ENCODE measurements at places on chromosomes 5 and 9. TPM values are rescaled to one million over a fixed set of nuclear protein-coding genes. Genes with fewer than 3 reads are reported as not detected.
A peak's percentile ranks its signal among the peaks of the same experiment; 100 is the strongest.

Gene CCDC69
- 81.6 TPM for polyA plus RNA-seq

Gene PTGER4
- 119 TPM for polyA plus RNA-seq

Gene TIMD4
- not detected for polyA plus RNA-seq

Gene FRRS1L
- polyA plus RNA-seq = not detected

Gene ACTBL2
- not detected for polyA plus RNA-seq

Gene CTSV
- polyA plus RNA-seq = not detected

Gene DOCK2
- 140 TPM for polyA plus RNA-seq

Gene CXCL14
- 0.12 TPM for polyA plus RNA-seq

Gene ANKRD55
- polyA plus RNA-seq = 0.20 TPM

- no peaks in the 10 kb centered on the region for H3K4me1 ChIP-seq
- no peaks in the 10 kb centered on the region for H3K36me3 ChIP-seq
- no peaks in the 10 kb centered on the region for H3K27me3 ChIP-seq
- no peak overlapping the region for H3K27ac ChIP-seq
- no peak overlapping the region for H3K4me3 ChIP-seq
- DNase-seq = no peak
Measured at GRCh38 chr9:30015073-30015472, 2369.4 kb upstream of the ACO1 start.

DNA sequence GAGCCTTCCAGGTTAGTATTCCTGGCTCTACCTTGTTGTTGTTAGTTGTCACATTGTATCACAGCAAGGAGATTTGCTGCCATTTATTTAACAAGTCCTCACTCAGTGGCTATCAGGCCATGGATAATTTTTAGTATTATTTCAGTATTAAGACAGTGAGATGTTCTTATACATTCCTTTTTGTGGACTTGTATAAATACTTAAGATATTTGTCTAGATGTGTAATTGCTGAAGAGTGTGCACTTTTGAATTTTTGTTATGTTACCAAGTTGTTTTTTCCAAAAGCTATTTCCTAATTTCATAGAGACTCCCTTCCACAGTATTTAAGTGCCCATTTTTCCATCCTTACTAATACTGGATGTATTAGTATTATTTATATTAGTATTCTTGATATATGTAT is 22.0 kb downstream of the SLC36A1 start:
- no peak for DNase-seq
- H3K4me3 ChIP-seq = no peak overlapping the region
- H3K27me3 ChIP-seq = no peaks in the 10 kb centered on the region
- H3K36me3 ChIP-seq = peaks cover 97% of the 10 kb centered on the region

DNA sequence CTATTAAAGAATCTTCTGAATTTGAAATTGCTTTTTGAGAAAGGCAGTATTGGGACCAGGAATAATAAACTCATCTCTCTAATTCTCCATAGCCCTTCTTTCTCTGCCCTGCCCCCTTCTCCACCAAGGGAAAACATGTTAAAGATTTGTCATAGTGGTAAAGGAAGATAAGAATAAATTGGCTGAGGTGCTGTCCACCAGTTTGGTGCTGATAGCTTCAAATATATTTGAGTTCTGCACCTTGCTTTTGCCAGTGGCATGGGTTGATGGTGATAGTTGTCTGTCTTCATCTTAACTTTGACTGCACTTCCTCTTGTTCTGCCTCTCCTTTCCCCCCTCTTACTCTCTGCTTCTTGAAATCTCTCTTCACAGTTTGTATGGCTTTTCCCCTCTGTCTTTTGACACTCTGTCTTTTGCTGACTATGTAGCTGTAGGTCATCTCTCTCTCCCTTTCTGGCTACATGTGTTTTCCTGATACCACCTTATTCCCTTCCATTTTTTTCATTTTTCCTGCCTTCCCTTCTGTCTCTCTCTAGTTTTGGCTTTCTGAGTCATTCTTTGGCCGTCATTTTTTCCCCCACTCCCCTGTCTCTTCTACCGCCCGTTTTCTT is 56.6 kb downstream of the NDUFS4 start:
- no peaks in the 10 kb centered on the region for H3K27me3 ChIP-seq
- DNase-seq = no peak
- no peak overlapping the region for H3K27ac ChIP-seq
- H3K36me3 ChIP-seq = peaks cover under 1% of the 10 kb centered on the region
- H3K4me3 ChIP-seq = no peak overlapping the region
- H3K4me1 ChIP-seq = no peaks in the 10 kb centered on the region

DNA sequence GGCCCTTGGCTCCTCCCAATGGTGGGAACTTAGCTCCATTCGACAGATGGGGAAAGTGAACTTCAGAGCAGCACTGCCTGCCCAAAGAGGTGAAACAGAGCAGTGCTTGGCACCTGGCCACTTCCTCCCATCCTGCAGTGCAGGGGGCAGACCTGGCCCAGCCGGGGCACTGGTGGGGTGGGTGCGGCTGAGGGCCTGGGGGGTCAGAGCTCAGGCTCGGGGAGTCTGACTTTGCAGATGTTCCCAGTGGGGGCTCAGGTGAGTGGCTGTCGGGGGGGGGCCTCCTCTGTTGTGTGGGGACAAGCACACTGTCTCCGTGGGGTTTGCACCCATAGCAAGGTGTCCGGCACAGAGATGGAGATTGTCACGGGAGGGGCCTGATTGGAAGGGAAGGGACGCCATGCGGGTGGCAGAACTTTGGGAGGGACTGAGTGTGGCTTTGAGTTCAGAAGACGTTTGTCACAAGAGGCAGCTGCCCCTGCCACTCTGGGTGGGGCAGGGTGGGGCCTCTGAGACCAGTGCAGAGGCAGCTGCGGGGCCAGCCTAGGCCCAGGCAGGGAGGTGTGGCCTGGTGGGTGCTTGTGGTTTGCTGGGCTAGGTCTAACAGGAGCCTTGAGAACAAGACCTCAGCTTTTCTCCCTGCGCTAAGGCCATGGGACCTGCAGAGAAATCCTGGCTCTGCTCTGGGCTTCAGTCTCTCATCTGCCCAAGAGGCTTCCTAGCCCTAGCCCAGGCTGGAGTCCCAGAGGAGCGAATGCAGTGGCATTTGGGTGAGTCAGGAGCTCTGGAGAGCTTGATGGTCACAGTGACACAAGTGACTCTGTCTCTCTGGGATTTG is 2.5 kb downstream of the MYMK start:
- no peaks in the 10 kb centered on the region for H3K36me3 ChIP-seq
- no peak overlapping the region for H3K4me3 ChIP-seq
- no peak overlapping the region for H3K27ac ChIP-seq
- H3K4me1 ChIP-seq = no peaks in the 10 kb centered on the region
- no peaks in the 10 kb centered on the region for H3K27me3 ChIP-seq
- DNase-seq = no peak

- no peak overlapping the region for H3K27ac ChIP-seq
- H3K36me3 ChIP-seq = no peaks in the 10 kb centered on the region
- H3K27me3 ChIP-seq = no peaks in the 10 kb centered on the region
- H3K4me1 ChIP-seq = no peaks in the 10 kb centered on the region
Measured at GRCh38 chr5:95102080-95102479, 182.8 kb downstream of the MCTP1 start.

- H3K27me3 ChIP-seq = peaks cover 10% of the 10 kb centered on the region
- H3K36me3 ChIP-seq = no peaks in the 10 kb centered on the region
- no peak for DNase-seq
Measured at GRCh38 chr9:109767404-109767803, 12.6 kb upstream of the PALM2AKAP2 start.

DNA sequence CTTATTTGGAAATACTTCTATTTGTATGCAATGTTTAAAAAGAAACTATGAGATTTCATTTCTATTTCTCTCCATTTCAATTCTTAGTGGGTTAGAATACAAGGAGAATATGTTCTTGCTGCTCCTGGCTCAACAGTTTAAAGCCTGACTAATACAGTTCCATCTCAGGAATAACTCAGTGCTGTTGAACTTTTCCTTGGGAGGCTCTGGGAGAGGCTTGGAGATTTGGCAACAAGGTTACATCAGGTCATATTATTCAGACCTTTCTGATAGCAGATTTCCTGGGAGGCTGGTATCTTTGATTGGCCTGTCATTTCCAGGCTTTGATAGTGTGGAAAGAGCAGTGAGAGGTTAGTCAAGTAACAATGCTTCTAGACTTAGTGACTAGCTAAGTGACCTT is 481.7 kb upstream of the KLF4 start:
- DNase-seq = no peak
- H3K27me3 ChIP-seq = no peaks in the 10 kb centered on the region
- no peaks in the 10 kb centered on the region for H3K36me3 ChIP-seq
- no peak overlapping the region for H3K27ac ChIP-seq
- H3K4me3 ChIP-seq = no peak overlapping the region

DNA sequence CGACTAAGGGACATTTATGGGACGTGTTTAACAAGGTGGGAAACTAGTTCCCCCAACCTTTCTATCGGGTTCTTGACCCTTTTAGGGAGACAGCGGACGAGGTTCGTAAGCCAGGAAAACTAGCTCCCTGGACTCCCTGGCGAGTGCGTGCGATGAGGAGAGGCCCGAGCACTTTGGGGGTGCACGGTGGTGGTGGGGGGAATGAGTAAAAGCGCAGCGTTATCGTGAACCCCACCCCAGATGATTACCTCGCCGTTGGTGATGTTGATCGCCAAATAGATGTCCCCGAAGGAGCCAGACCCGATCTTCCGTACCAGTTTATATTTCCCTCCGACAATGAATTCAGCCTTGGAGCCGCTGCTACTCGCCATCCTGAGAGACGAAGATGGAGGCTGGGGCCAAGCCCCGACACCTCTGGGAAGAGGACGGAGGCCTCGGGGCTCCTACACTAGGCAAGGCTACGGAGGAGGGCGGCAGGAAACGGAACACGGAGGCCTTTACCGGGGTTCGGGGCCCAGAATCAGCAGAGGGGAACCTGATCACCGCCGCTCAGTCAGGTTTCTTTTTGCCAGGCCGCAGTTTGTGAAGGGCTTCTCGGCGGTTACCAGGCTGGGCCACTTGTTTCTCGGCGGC is 529 bp downstream of the CSNK1A1 start:
- peaks cover 22% of the 10 kb centered on the region for H3K36me3 ChIP-seq
- peak overlapping the region; percentile 98 for H3K27ac ChIP-seq
- H3K27me3 ChIP-seq = no peaks in the 10 kb centered on the region
- peaks cover 19% of the 10 kb centered on the region for H3K4me1 ChIP-seq
- peak overlapping the region; percentile 88 for H3K4me3 ChIP-seq
- DNase-seq = peak; percentile 14

- peak overlapping the region; percentile 67 for H3K4me3 ChIP-seq
- H3K27me3 ChIP-seq = no peaks in the 10 kb centered on the region
- peaks cover 91% of the 10 kb centered on the region for H3K4me1 ChIP-seq
- H3K27ac ChIP-seq = peak overlapping the region; percentile 78
- H3K36me3 ChIP-seq = peaks cover 9% of the 10 kb centered on the region
Measured at GRCh38 chr9:136089697-136090045, 5.4 kb downstream of the NACC2 start.

GRCh38 chr5:122967085-122967484 is 69.4 kb downstream of the PPIC start:
- H3K36me3 ChIP-seq = no peaks in the 10 kb centered on the region
- H3K4me3 ChIP-seq = no peak overlapping the region
- no peak for DNase-seq
- H3K27me3 ChIP-seq = no peaks in the 10 kb centered on the region
- H3K27ac ChIP-seq = no peak overlapping the region
- no peaks in the 10 kb centered on the region for H3K4me1 ChIP-seq

- DNase-seq = no peak
- H3K4me3 ChIP-seq = no peak overlapping the region
- no peaks in the 10 kb centered on the region for H3K36me3 ChIP-seq
- no peak overlapping the region for H3K27ac ChIP-seq
- no peaks in the 10 kb centered on the region for H3K4me1 ChIP-seq
Measured at GRCh38 chr9:2494562-2494961, 127.0 kb upstream of the VLDLR start.

DNA sequence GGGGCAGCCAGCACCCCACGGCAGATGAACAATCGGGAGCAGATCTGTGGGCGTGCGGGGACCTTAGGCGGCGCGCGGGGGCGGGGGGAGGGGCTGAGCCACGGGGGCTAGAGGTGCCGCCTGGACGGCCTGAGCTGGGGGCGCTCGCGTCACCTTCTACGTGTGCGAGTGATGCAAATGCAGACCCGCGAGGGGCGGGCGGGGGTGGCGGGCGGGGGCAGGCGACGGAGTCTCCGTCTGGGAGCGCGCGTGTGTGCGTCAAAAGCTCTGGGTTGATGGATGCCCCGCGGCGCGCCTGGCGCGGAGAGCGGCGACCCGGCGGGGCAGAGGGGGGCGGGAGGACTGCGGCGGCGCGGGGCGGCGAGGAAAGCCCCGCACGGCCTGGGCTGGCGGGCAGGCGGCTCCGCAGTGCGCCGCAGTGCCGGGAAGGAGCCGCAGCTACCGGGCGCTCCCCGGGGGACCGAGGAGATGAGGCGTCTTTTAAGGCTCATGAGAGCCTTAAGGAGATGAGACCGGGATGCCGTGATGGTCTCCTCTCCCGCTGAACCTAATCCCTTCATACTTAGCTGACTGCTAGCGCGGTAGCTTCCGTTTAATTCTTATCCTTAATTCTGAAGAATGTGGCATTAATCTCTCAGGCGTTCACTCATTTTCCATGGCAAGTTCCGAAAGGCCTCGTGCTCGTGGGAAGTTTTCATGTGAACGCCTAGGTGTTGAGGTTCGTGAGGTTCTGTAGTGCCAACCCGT is 1.5 kb downstream of the SV2C start:
- no peak overlapping the region for H3K27ac ChIP-seq
- peaks cover 74% of the 10 kb centered on the region for H3K27me3 ChIP-seq
- DNase-seq = no peak
- peaks cover 9% of the 10 kb centered on the region for H3K4me1 ChIP-seq

DNA sequence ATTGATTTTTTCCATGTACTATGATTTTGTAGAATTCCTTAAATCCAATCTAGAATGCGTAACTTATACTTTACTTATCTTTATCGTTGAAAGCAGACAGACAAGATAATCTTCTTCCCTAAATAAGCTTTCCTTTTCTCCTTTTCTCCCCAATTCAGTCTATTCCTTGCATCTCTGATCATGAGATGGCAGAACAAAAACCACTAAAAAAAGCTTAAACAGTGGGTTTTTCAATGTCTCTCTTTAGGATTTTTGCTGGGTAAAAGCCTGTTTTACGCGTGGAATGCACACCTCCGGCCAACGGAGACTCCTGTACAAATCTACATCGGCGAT is 755 bp downstream of the CDKN2B start:
- peaks cover 22% of the 10 kb centered on the region for H3K4me1 ChIP-seq
- H3K27me3 ChIP-seq = peaks cover 90% of the 10 kb centered on the region
- H3K4me3 ChIP-seq = peak overlapping the region; percentile 99
- H3K27ac ChIP-seq = no peak overlapping the region
- DNase-seq = no peak

DNA sequence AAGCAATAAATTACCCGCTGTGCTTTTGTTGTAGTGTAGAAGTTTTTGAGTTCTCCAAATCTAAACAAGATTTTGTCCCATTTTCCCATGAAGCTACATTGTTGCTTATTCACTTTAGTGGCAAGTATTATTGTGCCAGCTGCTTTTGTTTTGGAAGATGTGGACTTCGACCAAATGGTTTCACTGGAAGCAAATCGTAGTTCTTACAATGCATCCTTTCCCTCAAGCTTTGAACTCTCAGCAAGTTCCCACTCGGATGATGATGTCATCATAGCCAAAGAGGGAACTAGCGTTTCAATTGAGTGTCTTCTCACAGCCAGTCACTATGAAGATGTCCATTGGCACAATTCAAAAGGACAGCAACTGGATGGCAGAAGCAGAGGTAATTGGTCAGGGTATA is 10.9 kb downstream of the MFAP3 start:
- peak; percentile 42 for DNase-seq
- no peak overlapping the region for H3K27ac ChIP-seq
- H3K4me3 ChIP-seq = no peak overlapping the region
- no peaks in the 10 kb centered on the region for H3K27me3 ChIP-seq
- H3K4me1 ChIP-seq = no peaks in the 10 kb centered on the region
